ENCODE measurements at places on chromosomes 5 and 9.

GRCh38 chr5:151384106-151384505 lies 36.7 kb upstream of the SLC36A2 start:
- no peak for DNase-seq

- no peak for DNase-seq
These were observed 306.8 kb downstream of the SEMA5A start for GRCh38 chr5:9239071-9239470.

- DNase-seq, result no peak
These were observed 483.0 kb downstream of the SEMA5A start for GRCh38 chr5:9062873-9063272.

DNA sequence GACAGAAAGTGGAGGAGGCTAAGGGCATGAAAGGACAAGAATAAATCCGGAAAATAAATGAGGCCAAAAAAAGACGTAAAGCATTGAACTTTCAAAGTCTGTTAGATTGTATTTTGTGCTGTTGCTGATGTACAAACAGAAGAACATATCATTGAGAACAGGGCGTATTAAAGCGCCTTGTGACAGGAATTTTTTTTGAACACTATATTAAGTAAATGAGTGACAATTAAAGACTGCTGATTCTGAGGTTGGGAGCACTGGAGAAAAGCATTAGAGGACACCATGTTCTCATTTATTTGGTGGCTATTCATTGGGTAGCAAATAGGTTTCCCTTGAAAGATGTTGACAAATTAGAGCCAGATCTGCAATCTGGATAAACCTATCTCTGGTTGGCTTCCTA lies 137.3 kb upstream of the SGCD start:
- no peak for DNase-seq

GRCh38 chr5:6686915-6687409 lies 26.3 kb upstream of the TENT4A start:
- no peak for DNase-seq

DNA sequence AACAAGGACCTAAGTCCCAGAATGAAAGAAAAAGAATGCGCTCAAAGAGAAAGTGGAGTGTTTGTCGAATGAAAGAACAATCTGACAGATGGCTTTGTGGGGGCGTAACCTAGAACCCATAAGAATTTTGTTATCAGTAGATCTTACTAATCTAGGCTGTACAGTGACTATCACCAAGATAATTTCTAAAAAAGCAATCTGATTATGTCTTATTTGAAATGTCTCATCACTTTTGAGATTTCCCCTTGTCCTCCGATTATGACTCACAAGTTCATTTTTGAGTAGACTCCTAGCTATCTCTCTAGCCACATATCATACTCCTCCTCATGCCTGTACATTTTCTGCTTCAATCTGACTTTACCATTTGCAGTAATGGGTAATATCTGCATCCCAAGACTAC lies 135.6 kb upstream of the SMARCA2 start:
- DNase-seq, result no peak

DNA sequence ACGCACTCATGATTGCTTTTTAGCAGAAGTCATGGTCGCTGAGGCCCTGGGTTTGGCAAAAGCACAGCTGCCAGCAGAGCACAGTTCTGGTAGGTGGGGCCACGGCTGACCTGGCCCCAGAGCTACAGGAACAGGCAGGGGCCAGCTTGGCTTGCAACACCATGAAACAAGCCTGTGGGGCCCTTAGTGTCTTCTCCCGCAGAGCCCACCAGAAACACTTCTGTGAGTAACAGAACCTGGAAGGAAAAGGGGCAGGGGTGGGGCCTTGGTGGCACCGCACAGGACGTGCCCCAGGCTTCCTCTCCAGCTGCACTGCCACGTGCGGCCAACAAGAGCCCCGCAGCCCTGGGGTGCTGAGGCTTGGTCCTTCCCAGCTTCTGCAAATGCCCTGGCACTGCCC lies 4.8 kb downstream of the ASB6 start:
- no peak for DNase-seq

DNA sequence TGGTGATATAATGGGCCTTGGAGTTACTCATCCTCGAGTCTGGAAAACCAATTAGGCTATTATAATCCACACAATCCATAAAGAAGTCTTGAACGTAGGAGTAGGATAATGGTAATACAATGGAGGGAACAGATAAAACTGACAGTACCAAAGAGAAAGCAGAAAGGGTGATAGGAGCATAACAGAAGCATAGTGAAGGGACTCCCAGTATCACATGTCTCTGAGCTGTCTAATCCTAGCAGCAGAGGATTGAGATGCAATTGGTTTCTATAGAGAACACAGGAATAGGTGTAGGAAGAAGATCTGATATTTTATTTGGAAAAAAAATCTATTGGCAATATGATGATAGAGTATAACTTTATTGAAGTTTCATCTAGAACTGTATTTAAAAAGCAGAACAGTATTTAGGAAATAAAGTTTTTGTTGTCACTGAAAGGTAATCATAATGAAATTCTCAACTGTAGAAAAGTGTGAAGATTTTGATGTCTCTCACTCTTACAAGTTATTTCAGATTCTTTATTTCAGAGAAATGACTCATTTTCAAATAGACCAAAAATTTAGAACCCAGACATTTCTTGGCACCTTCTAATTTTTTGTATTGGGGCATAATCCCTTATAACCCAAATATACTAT lies 25.4 kb downstream of the SRFBP1 start:
- DNase-seq, result no peak
